Heart right ventricle (tissue), 16 donors: ENCODE measurements at places on chromosomes 7 and 10.

GRCh38 chr10:88076027-88076880 is 212.8 kb downstream of the PTEN start:
- DNase-seq: no peak

GRCh38 chr7:159049266-159050025 is 95.2 kb downstream of the VIPR2 start:
- no peak for DNase-seq

DNA sequence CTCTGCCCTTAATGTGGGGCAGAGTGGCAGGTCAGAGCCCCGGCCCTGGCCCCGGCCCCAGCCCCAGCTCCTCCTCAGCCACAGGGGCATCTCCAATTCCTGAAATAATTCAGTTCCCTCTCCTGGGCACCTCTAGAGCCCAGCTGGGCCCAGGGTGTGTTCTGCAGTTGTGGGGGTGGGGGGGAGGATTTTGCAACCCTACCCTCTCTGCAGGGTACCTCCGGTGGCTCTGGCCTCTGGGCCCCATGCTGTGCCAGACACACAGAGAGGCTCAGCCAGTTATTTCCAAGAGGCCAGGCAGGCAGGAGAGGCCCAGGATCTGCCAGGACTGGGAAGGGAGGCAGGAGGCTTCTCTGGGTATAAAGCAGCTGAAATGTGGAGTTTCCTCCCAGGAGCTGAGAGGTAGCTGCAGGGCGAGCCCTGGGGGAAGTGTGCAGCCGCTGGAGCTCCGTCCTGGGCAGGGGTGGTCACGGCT is 47.9 kb downstream of the PWWP2B start:
- no peak for DNase-seq

- DNase-seq: no peak
Measured at GRCh38 chr10:12252882-12253546, 57.0 kb downstream of the CDC123 start.

- DNase-seq: no peak
Measured at GRCh38 chr7:120996988-120997345, 8.5 kb downstream of the CPED1 start.

- no peak for DNase-seq
Measured at GRCh38 chr7:78350926-78351325, 552.4 kb downstream of the PHTF2 start.

DNA sequence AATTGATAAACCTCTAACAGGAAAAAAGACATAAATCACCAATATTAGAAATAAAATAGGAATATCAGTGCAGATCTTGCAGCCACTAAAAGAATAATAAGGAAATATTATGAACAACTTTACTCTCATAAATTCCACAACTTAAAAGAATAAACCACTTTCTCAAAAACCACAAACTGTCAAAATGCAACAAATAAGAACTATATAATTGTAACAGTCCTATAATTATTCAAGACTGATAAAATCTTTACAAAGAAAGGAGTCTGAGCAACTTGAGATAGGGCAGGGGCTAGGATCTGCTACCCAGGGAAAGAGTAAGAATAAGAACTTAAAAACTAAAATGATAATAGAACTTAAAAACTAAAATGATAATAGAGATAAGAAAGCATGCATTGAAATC is 169.5 kb upstream of the GDF10 start:
- no peak for DNase-seq

GRCh38 chr7:139572704-139573385 is 49.4 kb downstream of the CLEC2L start:
- no peak for DNase-seq

DNA sequence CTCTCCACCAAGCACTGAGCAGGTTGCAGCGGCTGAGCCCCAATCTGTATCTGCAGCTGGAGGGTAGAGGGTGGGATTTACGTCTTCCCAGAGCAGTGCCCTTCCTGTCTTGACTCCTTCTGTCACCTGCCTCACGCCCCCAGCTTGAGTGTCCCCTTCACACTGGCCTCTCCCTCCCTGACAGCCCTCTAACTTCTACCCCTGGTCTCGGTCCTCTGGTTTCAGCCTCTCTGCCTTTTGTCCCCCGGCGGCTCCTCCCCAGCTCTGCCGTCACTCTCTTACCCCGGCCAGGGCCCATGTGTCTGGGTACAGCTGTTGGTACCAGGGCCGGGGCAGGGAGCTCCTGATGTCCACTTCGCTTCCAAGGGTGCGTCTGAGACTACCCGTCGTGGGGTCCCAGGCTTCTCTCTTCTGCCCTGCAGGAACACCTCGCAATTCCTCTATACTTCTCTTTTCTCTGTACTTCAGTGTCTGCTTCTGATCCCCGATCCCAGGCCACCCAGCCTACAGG is 654 bp downstream of the MUC3A start:
- no peak for DNase-seq

GRCh38 chr7:15559416-15559928 is 2.3 kb downstream of the AGMO start:
- no peak for DNase-seq

GRCh38 chr10:4512671-4513240 is 313.3 kb upstream of the AKR1E2 start:
- DNase-seq: peak; percentile 40

- DNase-seq: no peak
Measured at GRCh38 chr10:5068274-5068984, 25.8 kb upstream of the AKR1C3 start.

DNA sequence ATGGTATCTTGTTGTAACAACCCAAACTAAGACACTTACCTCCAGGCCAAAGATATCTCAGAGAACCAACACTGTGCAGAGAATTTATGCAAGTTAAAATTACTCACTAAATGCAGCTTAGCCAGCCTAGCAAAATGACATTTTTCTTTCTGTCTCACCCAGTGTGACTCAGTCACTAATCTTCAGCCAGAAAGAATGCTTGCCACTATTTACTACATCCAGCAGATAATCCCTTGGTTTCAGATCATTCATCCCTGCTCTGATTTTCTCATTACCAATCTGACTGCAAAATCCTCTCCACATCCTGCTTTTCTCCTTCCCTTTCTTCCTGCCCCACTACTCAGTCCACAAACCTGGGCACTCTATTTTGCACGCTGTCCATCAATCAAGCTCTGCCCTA is 93.5 kb upstream of the NEBL start:
- no peak for DNase-seq

DNA sequence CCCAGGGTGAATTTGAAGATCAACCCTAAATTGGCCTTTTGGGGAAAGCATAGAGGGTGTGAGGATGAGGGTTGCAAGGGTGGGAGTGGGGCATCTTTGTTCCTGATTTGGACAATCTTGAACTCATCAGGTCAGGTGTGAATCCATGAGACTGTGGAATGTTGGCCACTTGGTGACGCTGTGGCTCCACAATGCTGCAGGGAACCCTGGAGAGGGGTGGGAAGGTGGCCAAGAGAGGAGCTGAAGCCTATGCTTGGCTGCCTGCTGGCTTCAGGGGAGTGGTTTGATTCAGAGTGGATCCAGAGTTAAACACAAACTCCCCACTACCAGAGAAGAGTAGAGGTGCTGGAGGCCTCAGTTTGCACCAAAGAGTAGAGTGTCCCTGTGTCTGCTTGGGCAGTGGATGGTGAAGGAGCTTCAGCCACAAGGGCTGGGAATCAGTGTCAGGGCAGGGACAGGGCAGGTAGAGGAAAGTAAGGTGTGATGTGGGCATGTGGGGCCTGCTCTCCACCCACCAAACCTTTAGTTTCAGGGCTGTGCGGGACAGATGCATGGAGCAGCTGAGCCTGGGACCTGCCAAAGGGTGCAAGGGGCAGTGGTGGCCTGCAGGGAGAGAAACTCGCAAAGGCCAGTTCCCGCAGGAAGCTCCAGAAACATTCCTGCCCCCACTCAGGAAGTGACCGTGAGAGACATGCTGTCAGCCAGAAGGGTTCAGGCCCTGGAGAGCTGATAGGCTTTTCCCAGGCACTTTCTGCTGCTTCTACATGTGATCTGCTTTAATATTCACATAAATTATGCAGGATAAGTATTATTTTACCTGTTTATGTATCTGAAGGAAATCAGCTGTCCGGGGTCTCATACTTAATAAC is 81.0 kb upstream of the PRSS58 start:
- DNase-seq: no peak

DNA sequence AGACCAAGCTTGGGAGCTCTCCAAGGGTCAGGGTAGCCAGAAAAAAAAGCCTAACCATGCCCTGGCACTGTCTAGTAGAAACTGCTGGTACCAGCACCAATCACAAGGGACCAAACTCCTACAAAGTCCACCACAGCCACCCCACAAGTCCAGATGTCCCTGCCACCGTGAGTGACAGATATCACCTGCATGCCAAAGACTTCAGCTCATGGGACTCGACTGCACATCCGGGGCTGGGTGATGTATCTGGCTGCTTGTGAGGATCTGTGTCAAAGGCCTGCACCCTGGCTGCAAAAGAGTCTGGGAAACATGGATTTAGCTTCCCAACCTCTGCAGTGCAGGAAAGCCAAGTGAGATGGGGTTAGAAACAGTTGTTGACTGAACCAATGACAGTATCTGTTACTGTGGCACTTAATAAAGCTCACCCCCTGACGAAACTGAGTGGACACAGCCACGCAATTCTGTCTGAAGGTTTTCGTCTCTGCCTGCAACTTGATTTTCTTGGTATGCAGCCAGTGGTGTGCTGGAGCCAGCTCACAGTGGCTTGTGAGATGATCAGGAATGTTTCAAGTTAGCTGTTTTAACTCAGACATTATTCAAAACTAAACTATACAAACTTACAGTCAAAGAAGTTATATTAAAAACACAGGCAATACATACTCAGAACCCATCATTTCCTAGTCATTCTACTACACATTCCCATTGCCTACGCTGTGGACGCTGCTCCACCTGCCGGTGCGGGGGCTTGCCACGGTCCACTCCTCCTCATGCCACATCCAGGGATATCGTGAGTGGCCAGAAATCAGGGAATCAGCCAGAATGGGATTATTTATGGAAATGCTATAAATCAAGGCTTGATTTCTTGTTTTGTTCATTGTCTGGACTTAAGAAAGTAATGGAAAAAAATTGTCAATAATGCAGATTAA is 9.2 kb downstream of the ZNF488 start:
- DNase-seq: no peak

DNA sequence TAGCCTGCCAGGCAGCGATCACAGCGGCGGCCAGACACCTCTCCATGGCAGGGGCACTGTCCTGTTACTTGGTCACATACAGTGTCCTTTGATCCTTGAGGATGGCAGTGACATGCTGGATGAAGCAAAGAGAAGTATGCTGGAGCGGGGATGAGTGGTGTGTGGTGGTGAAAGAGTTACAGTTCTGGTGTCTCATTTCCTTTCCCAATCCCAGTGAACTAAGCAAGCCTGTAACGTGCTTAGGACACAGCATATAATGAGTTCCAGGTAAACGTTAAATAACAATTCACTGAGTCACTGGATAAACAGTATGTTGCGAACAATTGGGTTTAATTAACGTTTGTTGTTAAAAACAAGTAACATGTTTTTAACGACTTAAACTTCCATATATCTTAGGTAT is 63.5 kb upstream of the LAMB1 start:
- no peak for DNase-seq

GRCh38 chr10:76632767-76633051 is 1004.9 kb downstream of the KCNMA1 start:
- DNase-seq: no peak

GRCh38 chr10:21473135-21473534 is 52.3 kb downstream of the SKIDA1 start:
- no peak for DNase-seq

GRCh38 chr10:12269056-12269455 is 73.1 kb downstream of the CDC123 start:
- DNase-seq: no peak

DNA sequence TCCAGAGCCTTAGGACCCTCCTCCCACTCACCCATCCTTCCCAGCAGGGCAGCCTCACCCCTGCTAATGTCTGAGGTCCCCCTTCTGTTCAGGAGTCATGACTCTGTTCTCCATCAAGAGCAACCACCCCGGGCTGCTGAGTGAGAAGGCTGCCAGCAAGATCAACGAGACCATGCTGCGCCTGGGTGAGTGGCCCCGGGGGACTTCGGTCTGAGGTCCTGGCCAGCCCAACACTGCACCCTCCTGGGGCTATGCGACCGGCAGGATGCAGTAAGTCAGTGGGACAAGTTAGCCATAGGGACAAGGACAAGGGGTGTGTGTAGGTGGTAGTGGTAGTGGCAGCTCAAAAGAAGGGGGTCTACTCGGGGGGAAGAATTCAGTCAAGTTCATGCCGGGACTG is 16.2 kb upstream of the AHCYL2 start:
- no peak for DNase-seq

- no peak for DNase-seq
Measured at GRCh38 chr7:111741811-111742240, 179.5 kb upstream of the IMMP2L start.

- no peak for DNase-seq
Measured at GRCh38 chr10:132777441-132777840, 8.5 kb downstream of the NKX6-2 start.

- DNase-seq: no peak
Measured at GRCh38 chr7:27149842-27150567, 2.4 kb downstream of the HOXA3 start.

GRCh38 chr10:31836569-31837406 is 91.8 kb downstream of the ARHGAP12 start:
- no peak for DNase-seq

GRCh38 chr10:75403939-75404814 is 2.6 kb upstream of the ZNF503 start:
- peak; percentile 26 for DNase-seq

DNA sequence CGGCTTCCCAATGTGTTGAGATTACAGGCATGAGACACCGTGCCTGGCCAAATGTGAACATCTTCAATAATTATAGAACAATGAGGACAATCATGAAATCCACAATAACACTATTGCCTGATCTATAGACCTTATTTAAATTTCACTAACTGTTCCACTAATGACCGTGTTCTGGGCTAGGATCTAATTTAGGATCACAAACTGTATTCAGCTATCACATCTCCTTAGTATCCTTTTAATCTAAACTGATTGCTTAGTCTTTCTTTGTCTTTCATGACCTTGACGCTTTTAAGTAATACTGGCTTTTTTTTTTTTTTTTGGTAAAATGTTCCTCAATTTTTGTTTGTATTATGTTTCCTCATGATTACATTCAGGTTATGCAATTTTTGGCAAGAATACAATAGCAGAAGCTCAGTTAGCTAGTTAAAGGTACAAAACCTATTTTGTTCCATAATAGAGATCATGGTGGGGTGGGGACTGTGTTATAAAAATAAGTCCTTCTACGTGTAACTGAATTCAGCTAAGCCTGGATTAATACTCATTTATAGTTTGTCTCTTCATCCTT is 158.4 kb downstream of the AOAH start:
- DNase-seq: no peak

DNA sequence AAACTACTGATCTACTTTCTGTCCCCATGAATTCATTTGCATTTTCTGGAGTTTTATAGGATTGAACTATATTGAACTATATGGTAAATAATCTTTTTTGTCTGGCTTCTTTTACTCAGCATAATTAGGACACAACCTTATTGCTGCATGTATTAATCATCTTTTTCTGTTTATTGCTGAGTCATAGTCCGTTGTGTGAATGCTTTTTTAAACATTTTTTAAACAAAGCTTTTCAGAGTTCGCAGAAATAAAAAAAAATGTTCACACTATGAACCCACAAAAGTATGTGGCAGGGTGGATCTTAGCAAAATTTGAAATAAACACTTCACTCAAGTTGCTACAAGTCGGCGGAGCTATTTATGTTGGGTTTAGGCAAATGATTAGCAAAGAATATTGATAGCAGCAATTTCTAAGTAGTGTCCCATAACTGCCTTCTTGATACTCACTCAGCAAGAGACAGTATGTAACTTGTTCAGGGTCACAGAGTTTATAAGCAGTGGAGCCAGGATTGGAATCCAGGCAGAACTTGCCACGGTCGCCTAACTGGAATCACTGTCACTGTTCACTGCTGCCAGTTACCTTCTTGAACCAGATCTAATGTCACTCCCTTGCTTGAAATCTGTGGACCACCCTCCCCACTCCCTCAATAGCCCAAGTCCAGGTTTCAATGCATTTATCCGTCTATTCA is 5.6 kb downstream of the CH25H start:
- DNase-seq: no peak
